ENCODE measurements at places on chromosomes 1 and 21. TPM values are rescaled to one million over a fixed set of nuclear protein-coding genes. Genes with fewer than 3 reads are reported as not detected.

- DNase-seq = no peak
These were observed 826 bp upstream of the CA14 start for GRCh38 chr1:150256554-150257341.

GRCh38 chr21:25858325-25858724 is 123.6 kb downstream of the GABPA start:
- DNase-seq = no peak

DNA sequence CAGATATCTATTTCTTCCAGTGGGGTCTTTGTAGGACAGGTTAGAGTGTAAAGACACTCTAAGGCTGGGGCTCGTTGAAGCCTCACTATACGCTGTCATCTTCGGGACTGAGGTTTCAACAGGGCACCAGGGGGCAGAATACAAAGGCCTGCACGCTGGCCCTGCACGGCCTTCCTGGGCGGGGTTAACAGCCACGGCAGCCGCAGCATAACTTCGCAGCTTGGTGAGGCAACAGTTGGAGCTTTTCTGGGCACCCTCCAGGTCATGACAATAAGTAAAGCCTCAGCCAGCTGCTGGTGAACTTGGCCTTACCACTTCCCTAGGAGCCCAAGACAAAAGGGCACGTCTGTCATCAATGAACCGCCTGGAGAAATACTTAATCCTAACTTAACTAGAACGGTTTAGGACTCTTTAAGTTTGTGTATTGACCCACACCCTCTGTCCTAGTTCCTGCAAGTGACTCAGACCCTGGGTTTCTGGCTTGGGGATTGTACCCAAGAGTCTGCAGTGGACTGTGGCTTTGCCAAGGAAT is 2.3 kb upstream of the RUNX1 start:
- no peak for DNase-seq

DNA sequence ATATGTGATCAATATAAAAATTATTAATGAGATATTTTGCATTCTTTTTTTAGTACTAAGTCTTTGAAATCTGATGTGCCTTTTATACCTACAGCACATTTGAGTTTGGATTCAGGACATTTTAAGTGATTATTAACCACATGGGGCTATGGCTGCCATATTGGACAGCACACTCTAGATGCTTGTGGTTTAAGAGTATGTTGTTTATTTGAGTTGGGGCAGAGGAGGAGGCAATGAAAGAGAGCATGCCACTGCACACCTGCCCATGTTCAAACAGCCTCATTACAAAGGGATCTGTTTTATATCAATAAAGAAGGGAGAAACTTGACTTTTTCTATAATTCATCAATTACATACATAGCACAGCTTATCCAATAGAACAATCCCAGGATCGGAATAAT is 99.4 kb upstream of the EDEM3 start:
- DNase-seq = no peak

DNA sequence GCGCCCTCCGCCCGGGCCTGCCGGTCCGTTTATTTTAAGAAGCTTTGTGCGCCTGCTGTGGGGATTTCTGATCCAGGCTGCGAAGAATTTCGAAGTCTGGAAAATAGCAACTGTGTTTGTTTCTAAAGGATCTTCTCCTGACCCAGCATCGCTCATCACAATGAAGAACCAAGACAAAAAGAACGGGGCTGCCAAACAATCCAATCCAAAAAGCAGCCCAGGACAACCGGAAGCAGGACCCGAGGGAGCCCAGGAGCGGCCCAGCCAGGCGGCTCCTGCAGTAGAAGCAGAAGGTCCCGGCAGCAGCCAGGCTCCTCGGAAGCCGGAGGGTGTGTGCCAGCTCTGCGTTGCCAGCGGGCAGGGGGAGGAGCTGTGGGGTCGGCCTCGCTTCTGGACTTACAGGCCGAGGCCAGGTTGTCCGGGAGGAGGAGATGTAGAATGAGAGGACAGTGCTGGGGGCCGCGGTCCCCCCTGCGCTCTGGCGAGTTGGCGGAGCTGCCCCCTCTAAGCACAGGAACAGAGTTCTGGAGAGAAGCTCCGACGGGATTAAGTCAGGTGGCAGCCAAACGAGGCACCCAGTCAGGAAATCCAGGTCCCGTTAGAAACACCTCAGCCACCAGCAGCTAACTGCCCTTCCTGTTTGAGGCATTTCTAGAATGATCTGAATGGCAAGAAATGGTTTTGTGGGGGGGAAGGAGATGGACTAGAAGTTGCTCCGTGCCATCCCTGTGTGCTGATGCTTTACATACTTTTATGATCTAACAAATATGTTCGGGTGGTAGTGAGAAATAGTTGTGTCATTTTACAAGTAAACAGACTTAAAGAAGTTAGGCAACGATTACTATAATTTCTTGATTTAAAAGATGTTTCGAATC is 948 bp downstream of the TXLNA start:
- peak; percentile 65 for DNase-seq

GRCh38 chr1:156889802-156890580 is 3.5 kb upstream of the PEAR1 start:
- peak; percentile 75 for DNase-seq

DNA sequence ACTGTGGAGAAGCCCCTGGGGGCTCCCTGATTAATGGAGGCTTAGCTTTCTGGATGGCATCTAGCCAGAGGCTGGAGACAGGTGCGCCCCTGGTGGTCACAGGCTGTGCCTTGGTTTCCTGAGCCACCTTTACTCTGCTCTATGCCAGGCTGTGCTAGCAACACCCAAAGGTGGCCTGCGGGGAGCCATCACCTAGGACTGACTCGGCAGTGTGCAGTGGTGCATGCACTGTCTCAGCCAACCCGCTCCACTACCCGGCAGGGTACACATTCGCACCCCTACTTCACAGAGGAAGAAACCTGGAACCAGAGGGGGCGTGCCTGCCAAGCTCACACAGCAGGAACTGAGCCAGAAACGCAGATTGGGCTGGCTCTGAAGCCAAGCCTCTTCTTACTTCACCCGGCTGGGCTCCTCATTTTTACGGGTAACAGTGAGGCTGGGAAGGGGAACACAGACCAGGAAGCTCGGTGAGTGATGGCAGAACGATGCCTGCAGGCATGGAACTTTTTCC is 24.8 kb downstream of the PCSK9 start:
- DNase-seq = no peak

GRCh38 chr1:98278055-98278454 is 357.2 kb upstream of the DPYD start:
- DNase-seq = no peak

GRCh38 chr1:65149351-65150107 is 1.5 kb downstream of the AK4 start:
- no peak for DNase-seq

DNA sequence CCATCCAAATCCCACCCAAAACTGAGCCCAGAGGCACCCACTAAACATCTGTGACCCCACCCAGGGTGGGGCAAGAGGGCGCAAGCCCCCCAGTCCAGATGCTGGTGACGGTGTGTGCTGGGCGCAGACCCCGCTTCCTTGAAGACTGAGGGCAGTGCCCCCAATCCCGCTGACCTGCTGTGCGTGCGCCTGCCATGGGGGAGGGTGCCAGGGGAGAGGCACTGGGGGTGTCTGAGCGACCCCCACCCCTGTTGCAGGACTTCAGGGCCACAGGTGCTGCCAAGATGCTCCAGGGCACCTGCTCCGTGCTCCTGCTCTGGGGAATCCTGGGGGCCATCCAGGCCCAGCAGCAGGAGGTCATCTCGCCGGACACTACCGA is 13.3 kb downstream of the COL6A2 start:
- peak; percentile 23 for DNase-seq

- no peak for DNase-seq
These were observed at the start of gene AK5 for GRCh38 chr1:77281491-77282186. Gene AK5 (plus strand): TSS chr1:77282019. CDS start chr1:77282314, 295 bp downstream.

- DNase-seq = no peak
These were observed 182.7 kb downstream of the C1orf94 start for GRCh38 chr1:34359411-34359810.

DNA sequence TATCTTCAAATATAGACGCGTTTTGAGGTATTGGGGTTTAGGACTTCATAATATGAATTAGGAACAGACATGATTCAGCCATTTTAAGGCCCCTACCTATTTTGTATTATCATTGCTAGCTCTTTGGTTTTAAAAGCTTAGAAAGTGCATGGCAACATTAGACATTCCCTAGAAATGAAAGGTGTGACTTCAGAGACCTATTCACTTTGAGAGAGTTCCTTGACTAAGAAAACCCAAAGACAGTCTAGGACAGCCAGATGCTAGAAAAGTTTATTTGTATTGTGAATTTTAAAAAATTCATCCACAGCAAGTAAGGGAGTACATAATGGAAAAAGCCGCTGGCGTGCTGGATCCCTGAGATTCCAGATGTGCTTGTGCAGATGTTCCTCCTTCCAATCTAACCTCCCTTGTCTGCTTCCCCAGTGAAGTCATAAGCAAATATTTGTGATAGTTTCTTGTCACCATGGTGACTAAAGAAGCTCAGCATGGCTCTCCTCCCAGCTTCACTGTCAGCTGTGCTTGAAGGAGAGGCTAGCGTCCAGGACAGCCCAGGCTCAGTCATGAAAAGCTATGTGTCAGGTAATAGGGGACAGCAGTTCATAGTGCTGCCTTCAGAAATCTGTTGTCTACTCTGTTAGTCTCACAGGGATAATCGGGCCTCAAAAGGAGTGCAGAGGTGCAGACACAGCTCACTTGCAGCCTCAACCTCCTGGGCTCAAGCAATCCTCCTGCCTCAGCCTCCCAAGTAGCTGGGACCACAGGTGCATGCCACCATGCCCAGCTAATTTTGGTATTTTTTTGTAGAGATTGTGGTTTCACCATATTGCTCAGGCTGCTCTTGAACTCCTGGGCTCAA is 34.8 kb downstream of the KPNA6 start:
- peak; percentile 49 for DNase-seq

- no peak for DNase-seq
These were observed 54.2 kb upstream of the B3GALT2 start for GRCh38 chr1:193240609-193241008.

DNA sequence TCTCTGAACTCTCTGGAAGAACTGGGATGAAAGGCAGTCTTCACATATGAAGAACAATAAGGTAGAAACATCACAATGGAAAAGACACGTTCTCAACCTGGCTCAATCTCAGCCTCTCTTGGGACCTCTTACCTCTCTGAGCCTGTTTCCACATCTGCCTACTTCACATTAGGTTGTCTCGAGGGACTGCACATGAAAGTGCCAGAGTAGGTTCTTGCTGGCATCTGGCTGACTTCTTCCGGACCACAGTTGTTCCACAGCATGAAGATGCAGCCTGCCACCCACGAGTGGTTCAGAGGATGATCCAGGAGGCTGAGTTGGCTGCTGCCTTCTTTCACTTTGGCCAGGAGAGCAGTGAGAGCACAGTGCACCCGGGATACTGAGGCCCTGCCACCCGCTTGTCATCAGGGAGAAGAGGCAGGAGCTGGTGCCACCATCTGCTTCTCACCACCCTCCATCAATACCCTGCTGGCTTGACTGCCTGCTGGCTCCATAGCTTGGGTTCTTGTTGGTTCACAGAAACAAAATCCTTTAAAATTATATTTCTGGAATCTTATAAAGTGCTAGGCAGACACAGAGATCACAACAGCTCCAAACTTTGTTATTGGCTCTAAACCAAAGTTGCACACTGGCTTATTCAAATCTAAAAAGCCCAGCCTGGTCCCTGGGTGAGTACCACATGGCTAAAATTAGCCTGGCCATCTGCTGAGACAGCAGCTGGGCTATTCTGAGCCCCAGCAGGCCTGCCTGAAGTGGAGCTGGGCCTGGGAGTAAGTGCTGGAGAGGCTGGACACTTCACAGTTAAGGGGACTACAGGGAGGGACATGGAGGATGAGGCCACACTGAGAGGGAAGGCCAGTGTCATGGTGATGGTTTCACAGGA is 46.9 kb upstream of the LIN9 start:
- DNase-seq = peak; percentile 45

DNA sequence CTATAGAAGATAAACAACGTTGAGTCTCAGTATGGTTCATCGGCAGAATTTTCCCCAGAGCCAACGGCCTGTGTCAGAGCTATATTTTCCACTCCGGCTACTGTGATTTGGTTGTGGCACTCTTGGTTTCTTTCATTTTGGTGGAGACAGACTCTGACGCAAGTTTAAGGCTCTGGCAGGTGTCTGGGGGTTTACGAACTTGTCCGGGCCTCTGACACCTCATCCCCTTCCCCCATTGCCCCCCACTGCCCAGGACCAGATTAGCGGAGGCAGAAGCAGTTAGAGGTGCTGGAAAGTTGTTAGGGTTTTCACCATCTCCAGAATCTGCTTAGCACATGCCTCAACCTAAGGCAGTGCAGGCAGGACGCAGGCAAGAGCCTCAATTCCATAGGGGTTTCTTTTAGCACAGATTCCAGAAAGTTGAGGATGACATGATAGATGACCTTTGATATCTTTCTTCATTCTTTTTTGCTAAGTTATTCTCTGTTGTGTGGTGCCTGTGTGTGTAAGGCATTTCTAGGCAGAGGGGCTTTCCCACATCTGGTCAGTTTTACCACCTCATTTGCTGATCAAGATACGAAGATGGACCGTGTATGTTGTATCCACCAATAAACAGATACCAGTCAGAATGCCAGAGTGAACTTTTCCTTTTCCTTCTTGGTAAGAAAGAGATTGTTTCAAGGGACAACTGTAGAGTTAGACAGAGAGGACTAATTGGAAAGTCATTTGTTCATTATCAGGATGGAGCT is 18.4 kb upstream of the IL10 start:
- DNase-seq = no peak

DNA sequence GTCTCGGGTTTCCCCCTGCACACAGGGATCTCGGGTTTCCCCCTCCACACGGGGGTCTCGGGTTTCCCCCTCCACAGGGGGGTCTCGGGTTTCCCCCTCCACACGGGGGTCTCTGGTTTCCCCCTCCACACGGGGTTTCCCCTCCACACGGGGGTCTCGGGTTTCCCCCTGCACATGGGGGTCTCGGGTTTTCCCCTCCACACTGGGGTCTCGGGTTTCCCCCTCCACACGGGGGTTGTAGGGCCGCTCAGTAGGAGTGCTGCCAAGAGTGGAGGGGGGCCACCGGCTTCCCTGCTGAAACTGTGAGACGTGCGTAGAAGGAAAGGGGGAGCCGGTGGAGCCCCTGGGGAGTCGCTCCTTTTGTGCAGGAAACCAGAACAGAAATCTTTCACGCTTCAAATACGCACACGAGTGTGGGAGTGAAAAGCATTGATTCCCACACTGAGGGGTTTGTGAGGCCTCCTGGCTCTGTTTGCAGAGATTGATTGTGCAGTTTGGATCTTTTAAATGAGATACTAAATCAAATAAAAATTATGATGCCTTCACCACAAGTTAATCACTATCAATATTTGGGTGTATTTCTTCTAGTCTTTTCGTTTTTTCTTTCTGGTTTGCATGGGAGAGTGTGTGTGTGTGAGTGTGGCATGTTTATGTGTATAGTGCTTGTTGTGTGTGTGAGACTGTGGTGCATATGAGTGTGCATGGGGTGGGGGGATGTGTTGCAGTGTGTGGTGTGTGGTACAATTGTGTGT is 54.3 kb upstream of the TRAPPC10 start:
- DNase-seq = no peak

- DNase-seq = no peak
These were observed 21.1 kb downstream of the SSBP3 start for GRCh38 chr1:54384918-54385726.

- peak; percentile 98 for DNase-seq
These were observed 8.1 kb upstream of the PRELP start for GRCh38 chr1:203467550-203467921.

Gene HORMAD1
- polyA plus RNA-seq = 0.10 TPM

Gene FAM72A
- 1.3 TPM for polyA plus RNA-seq

Gene KIAA0040
- 24.7 TPM for polyA plus RNA-seq

Gene S100A11
- 449 TPM for polyA plus RNA-seq

Gene SMIM1
- polyA plus RNA-seq = 10.7 TPM

Gene HSD11B1
- polyA plus RNA-seq = 265 TPM

Gene B3GALT5
- 0.23 TPM for polyA plus RNA-seq

Gene SHISAL2A
- not detected for polyA plus RNA-seq

Gene FAM151A
- not detected for polyA plus RNA-seq

Gene C8A
- polyA plus RNA-seq = not detected

Gene KRTAP19-4
- not detected for polyA plus RNA-seq

Gene KRTAP12-2
- not detected for polyA plus RNA-seq

Gene RGL1
- polyA plus RNA-seq = 54.2 TPM

Gene CHODL
- 2.6 TPM for polyA plus RNA-seq
